Activated CD4-positive, CD25-positive, alpha-beta regulatory T cell treated with anti-CD3 and anti-CD28 coated beads, Interleukin-2, amount 50 U/mL, for 16 hours (primary cell): ENCODE measurements at places on chromosomes 4 and X.

- DNase-seq: no peak
Measured at GRCh38 chr4:123449780-123450179, 53.2 kb downstream of the SPRY1 start.

DNA sequence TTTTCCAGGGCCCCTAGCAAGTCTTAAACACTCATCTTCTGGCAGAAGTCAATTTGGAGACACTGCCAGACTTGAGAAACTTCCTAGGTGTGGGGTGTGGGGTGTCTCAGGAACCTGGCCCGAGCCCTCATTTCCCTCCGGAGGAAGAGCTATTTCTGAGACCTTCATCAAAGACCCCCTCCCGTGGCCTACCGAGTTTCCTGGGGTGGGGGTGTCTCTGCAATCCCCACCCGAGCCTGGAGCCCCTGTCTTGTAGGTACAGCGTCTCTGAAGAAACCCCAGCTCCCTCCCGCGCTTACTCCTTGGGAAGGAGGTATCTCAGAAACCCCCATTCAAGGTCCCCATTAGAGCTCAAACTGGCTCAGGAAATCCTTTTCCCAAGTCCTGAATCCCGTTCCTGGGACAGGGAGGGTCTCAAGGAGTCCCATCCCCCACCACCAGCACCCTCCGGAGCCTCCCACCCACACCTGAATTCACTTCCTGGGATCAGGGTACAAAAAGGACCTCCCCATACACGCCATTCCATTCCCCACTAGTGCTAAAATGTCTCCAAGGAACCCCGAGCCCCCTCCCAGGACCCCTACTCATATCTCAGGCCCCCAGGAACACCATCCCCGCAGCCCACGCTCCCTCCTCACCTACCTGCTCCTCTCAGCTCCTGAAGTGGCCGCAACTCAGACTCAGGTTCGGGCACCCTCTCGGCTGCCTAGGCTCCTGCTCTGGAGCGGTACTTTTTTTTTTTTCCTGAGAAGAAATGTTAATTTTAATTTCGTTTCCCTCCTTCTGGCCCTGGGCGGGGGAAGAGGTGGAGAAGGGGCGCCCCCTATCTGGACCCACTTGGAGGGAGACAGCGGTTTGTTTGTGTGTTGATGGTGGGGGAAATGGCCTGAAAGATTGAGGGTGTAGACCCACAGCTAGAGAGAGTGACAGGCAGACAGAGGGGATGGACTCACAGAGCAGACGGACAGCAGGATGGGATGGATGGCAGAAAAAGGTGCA, 1.1 kb downstream of the SLC38A5 start:
- no peak for DNase-seq

DNA sequence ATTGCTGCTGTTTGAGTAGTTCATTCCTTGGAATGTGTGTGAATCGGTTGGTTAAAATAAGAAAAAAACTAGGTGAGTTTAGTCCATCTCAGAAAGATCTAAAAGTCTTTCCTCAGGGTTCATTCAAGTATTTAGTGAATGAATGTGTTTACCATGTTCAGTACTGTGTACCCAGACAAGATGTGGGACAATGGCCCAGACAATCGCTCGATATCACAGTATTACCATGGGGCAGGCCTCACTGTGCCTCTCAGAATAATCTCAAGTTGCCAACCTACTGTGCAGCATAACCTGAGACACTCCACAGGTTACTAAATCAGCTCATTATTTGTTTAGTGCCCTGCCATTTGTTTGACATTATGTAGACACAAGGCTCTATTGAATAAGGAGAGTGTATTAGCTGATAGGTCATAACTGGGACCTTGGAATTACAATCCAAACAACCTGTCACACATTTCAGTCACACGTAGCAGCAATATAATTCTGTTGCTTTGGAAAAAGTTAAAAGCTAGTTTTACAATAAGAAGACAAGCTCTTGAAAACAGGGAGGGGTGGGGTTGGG, 24.9 kb upstream of the AMOT start:
- DNase-seq: no peak

DNA sequence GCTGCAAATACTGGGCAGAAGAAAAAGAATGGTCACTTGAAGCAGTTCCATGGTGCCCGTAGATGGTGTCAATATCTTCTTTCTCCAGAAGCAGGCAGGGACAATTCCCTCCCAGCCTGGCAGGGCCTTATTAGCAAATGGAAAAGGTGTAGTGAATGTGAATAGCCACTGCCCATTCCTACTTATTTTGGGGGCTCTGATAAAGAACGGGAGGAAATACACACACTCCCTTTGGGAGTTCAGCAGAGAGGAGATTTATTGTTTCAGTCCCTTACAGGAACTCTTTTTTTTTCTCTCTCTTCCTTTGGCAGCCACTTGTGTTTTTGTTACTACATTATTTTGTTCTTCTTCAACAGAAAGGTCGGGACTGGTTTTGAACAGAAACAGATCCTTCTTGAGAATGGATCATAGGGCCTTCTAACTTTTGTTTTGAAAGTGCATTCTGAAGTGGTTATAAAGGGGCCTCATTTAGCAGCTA, at the start of gene EMCN:
EMCN (minus strand) TSS at position 159 of the 478 bp plus-strand sequence; CDS start at position 51, 108 bp downstream.
- no peak for DNase-seq

- no peak for DNase-seq
Measured at GRCh38 chr4:24956763-24957162, 43.9 kb upstream of the CCDC149 start.

DNA sequence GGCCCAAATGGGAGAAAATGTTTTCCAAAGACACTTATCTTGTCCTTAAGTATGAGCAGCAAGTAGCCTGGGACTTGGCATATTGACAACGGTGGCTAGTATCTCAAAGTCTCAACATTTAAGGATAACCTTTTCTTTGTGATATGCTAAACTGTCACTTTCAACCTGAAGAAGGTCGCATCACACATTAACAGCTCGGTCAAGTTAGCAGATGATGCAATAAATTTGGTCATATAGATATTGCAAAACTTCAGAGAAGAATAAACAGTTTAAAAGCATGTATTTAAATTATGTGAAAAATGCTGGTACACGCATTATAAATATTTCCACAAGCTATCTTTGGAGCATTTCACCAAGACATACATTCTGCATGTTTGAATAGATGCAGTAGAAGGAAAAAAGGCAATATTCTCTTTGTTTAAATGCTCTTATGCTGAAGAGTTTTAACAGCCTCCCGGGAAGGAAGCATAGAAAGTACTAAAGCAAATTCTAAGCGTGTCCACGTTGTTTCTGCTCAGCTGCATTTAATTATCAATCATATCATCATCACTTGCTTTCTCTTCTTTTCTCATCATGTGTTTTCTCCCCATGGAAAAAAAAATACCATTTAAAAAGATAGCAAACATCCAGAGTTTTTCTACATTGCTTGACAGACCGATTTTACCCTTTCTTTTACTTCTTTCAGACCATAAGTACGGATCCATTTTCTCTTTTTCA, 24.2 kb downstream of the ARHGAP6 start:
- DNase-seq: no peak

DNA sequence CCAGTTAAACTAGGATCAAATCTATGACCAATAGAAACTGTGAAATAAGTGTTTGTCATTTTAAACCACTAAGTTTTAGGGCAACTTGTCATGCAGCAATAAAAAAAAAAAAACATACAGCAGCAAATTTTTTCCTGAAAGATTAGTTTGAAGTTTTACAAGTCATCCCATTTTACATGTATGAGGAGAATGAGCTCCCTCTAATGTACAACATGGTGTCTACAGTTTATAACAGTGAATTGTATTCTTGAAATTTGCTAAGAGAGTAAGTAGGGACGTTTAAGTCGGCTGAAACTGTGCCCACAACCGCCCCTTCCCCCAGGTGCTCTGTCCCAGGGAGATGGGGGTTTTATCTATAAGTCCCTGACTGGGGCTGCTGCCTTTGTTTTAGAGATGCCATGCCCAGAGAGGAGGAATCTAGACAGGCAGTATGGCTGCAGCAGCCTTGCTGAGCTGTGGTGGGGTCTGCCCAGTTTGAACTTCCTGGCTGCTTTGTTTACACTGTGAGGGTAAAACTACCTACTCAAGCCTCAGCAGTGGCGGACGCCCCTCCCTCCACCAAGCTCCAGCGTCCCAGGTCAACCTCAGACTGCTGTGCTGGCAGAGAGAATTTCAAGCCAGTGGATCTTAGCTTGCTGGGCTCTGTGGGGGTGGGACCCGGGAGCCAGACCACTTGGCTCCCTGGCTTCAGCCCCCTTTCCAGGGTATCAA, 499.3 kb upstream of the CT83 start:
- DNase-seq: no peak

GRCh38 chr4:108611365-108611764, 9.0 kb upstream of the RPL34 start:
- no peak for DNase-seq

GRCh38 chr4:6331018-6331417, 61.4 kb downstream of the WFS1 start:
- DNase-seq: no peak

GRCh38 chr4:48100256-48100655, 33.8 kb downstream of the TXK start:
- DNase-seq: no peak

DNA sequence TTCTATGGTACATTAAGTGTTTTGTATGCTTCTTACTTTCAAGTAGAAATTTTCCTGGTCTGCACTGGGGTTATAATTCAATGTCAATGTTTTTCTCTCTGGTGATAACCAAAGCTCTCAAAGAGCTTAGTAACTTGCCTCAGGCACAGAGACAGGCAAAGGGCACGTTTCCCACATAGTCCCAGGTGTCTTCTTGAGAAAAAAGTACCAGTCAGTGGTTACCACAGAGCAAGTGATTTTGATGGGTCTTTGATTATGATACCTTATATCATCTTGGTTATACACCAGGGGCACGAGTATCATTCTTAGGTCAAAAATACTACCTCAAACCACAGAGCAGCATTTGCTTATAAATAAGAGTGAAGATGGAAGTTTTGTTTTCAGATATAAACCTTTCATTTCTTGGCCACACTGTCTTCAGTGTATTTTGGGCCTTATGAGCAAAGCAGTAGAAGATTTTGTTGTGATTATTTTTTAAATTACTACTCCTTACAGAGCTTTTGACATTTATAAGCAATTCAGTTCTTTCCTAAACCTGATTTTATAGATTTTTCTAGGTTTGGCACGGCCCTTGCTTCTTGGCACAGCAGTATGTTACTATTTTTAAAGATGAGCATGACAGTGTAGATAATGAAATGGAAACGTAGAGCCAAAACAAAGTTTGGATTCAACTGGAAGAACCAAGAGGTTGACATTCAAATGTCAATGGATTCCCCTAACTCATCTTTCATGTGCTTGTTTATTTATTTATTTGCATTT, 85.3 kb upstream of the TLL1 start:
- DNase-seq: no peak

DNA sequence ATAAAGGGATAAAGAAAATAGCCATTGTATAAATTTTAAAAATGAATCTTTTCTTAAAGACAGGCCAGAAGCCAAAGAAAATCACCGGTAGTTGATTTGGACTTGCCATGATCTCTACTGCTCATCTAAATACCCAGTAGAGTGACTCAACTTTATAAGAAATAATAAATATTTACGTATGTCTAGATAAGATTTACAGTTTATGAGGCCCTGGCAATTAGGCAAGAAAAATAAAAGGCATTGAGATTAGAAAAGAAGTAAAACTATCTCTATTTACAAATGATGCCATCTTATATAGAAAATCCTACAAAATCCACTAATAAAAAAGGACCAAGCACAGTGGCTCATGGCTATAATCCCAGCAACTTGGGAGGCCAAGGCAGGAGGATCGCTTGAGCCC, 765.5 kb upstream of the HTR2C start:
- no peak for DNase-seq

- no peak for DNase-seq
Measured at GRCh38 chr4:13483768-13484121, 395 bp downstream of the RAB28 start.

DNA sequence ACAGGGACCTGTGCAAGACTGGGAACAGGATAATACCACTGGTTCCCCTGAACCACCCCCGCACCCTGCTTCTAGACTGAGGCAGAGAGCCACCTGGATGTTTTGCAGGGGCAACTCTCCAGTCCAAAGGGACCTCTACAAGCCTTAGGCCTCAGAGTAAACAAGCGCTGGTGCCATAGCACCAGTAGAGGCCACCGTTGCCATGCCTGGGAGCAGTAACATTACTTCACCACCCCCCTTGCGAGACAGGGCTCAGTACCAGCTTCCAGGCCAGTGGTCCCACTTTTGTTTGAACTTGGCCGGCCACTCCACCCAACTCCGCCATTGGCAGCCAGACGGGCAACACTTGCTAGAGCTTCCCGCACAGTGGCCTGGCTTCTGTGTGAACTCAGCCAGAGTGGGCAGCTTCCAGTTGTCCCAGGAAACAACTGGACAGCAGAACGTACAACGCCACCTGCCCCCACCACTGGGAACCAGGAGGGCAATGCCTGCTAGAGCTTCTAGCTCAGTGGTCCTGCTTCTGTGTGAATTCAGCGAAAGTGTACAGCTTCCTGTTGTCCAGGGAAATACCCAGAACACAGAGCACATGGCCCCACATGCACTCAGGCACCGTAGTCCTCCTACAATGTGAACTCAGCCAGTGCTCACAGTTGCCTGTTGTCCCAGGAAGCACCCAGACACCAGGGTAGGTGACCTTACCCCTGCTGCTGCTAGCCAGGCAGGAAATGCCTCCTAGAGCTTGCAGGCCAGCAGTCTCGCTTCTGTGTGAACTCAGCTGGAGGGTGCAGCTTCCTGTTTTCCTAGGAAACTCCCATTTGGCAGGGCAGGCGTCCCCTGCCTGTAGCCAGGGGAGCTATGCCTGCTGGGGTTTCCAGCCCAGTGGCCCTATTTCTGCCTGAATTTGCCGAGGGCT, 39.9 kb upstream of the PCDH19 start:
- no peak for DNase-seq

DNA sequence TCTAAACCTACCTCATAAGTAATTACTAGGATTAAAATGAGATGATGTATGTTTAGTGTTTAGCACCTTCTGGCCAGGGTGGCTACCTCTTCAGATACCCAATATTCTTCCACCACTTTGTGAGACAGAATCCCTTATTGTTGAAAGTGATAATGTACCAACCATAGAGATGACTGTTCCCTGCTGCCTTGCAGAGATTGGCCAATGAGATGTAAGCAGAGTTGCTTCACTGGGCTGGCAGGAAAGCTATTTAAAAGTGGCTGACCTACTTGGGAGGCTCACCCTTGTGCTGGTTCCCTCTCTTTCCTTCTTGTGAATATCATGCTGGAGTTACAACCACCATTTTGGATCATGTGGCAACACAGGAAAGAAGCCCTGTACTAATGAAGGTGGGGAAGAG, 58.9 kb downstream of the TMEM154 start:
- DNase-seq: no peak

DNA sequence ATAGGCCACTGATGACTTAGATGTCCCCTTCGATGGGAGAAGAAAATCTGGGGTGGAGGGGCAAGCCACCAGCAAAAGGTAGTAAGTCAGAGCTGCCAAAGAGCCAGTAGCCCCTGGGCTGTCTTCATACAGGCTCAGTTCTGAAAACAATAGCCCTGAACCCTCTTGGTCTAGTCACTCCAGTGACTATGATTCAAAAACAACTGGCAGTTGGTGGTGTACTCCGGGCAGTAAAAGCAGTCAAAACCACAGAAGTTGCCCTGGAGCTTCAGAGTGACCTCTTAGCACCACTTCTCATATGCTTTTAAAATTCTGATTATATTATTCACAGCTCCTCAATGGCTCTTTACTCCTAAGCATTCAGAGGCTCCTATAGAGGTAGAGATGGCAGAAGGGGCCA, 164.3 kb upstream of the MAMLD1 start:
- no peak for DNase-seq
